ENCODE measurements at places on chromosomes 2 and 18. TPM values are rescaled to one million over a fixed set of nuclear protein-coding genes. Genes with fewer than 3 reads are reported as not detected.

DNA sequence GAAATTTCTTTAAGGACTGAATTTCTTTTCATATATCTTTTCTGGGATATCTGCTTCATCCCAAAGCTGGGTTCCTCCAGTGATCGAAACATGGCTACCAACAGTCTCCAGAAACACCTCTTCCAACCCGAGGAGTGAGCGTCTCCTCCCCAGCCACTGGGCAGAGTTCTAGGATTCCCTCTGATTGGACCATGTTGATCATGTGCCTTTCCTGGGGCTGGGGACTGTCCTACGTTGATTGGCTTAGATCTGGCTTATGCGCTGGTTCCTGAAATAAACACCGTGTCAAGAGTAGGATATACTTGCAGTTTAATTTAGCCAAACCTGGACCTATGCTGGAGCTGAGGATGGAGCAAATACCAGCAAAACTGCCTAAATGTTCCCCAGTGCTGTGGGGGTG, 55.5 kb upstream of the SLC16A14 start:
- peak overlapping the region; percentile 72 for H3K27ac ChIP-seq
- DNase-seq = no peak
- H3K4me1 ChIP-seq = peaks cover 45% of the 10 kb centered on the region

- no peaks in the 10 kb centered on the region for H3K4me1 ChIP-seq
- no peak overlapping the region for H3K4me3 ChIP-seq
- DNase-seq = no peak
- no peaks in the 10 kb centered on the region for H3K36me3 ChIP-seq
These were observed 713.8 kb downstream of the NRXN1 start for GRCh38 chr2:50318147-50318546.

GRCh38 chr2:78061301-78061700, 539.1 kb upstream of the LRRTM4 start:
- H3K27me3 ChIP-seq = no peaks in the 10 kb centered on the region
- no peaks in the 10 kb centered on the region for H3K36me3 ChIP-seq
- H3K27ac ChIP-seq = no peak overlapping the region
- no peak overlapping the region for H3K4me3 ChIP-seq
- no peaks in the 10 kb centered on the region for H3K4me1 ChIP-seq
- DNase-seq = no peak

DNA sequence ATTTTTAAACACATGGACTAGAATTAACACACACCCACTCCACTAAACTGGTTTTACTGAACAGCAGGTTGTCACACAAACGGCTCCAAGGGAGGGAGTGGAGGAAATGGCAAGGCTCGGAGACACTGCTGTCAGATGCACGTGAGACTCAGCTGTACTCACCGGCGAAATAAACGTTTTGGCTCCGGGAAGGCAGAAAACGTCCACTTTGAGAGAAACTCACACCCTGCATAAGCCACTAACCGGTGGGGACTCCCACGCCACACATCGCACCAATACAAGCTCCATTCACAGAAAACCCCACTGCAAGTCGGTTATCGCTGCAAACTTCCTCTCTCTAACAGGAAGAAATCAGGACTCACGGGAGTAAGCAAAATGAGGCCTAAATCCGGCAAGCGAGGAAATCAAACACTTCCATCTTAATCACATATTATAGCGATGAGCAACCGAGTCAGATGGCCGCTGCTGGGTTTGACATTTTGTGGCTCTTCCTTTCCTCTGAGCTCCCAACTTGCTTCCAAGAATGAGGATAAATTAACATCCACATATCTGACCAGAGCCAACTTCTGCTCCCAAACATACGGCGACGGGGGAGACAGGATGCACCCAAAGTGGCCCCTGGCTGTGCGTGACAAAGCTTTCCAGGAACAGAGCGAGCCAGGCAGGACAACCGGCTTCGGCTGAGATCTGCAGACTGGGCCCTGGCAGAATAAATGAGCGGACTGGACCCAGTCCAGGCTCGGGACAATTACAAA, 63.5 kb downstream of the HDAC4 start:
- H3K27ac ChIP-seq = no peak overlapping the region
- DNase-seq = no peak
- H3K4me1 ChIP-seq = no peaks in the 10 kb centered on the region
- no peaks in the 10 kb centered on the region for H3K27me3 ChIP-seq
- H3K36me3 ChIP-seq = no peaks in the 10 kb centered on the region

The DBI gene
- 172 TPM for total RNA-seq

The FEV gene
- not detected for total RNA-seq

The FOXD4L1 gene
- 0.17 TPM for total RNA-seq
